Stimulated activated CD8-positive, alpha-beta memory T cell treated with anti-CD3 and anti-CD28 coated beads, Interleukin-15, amount 100 ng/mL, for 4 hours (primary cell): ENCODE measurements at places on chromosomes 2 and 18.

GRCh38 chr2:24618144-24618543 is 127.1 kb downstream of the NCOA1 start:
- DNase-seq = no peak

DNA sequence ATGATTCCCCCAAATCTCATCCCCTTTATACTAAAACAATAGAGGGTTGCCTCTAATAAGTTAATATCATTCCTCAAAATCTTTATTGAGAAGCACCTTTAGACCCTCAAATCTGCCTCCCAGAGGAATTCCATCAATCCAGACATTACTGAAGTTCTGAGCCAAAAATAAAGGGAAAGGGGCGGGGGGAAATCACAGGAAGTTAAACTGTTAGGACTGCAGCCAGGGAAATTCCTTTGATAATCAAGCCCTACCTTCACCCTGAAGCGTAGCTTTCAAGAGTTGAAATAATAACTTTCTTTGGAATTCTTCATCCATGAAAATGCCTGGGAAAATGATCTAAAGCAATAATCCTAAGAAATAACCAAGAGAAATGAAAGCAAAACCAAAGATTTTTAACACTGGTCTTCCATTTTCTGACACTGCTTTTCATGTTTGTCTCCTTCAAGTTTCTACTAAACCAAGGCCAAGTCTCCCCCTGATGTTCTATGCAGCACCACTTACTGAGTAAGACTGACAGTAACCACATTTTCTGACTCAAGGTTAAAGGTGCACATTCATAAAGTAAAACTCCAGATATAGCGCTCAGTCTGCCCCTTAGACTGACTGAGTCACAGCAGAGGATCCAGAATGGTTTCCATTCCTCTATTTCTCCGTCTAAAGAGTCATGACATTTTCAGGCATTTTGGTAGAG is 78.2 kb downstream of the TCF4 start:
- no peak for DNase-seq

GRCh38 chr18:70454704-70455322 is 166.0 kb downstream of the SOCS6 start:
- no peak for DNase-seq

GRCh38 chr2:48092846-48093803 is 186.8 kb upstream of the FBXO11 start:
- no peak for DNase-seq

GRCh38 chr2:11914455-11914854 is 168.0 kb downstream of the LPIN1 start:
- DNase-seq = no peak

DNA sequence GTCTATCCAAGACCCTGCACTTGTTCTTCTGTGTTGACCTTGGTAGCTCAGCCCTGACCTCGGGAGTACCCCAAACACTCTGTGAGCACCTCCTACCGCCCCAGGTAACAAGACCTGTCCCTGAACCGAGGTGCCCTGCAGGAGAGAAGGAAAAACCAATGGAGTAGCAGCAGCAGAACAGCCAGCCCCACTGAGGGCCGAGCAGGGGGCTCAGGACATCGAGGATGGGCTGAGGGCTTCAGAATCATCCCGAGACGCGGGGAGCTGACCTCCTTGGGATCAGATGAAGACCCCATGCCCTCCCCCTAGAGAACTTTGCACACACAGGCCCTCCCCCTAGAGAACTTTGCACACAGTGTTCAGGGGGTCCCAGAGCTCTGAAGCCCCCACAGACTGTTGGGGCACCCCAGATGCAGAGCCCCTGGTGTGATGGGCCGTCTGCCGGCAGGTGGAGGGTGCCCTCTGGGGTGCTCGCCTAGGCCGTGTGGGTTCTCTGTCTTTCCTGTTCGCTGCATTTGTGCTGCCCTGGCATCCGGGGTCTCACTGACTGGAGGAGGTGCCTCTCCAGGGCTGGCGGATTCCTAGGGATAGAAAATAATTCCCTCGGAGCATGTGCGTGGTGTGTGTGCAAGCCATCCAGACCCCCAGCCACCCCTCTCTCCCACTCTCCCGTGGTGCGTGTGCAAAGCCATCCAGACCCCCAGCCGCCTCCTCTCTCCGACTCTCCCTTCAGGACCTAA is 189.1 kb downstream of the TWIST2 start:
- DNase-seq = no peak

- DNase-seq = no peak
Observed at GRCh38 chr2:229261599-229261998, 9.5 kb downstream of the PID1 start.

GRCh38 chr2:109563288-109563687 is 50.5 kb downstream of the SEPTIN10 start:
- DNase-seq = no peak

GRCh38 chr2:1874101-1874865 is 130.0 kb upstream of the PXDN start:
- no peak for DNase-seq

- no peak for DNase-seq
Observed at GRCh38 chr2:9613291-9613690, 17.5 kb downstream of the YWHAQ start.

- DNase-seq = no peak
Observed at GRCh38 chr2:206915121-206915520, 24.2 kb upstream of the CPO start.
